NCI-H526 (cell line): ENCODE measurements at places on chromosomes 7 and 10.

GRCh38 chr10:132142396-132143161 is 44.2 kb upstream of the DPYSL4 start:
- DNase-seq: no peak

DNA sequence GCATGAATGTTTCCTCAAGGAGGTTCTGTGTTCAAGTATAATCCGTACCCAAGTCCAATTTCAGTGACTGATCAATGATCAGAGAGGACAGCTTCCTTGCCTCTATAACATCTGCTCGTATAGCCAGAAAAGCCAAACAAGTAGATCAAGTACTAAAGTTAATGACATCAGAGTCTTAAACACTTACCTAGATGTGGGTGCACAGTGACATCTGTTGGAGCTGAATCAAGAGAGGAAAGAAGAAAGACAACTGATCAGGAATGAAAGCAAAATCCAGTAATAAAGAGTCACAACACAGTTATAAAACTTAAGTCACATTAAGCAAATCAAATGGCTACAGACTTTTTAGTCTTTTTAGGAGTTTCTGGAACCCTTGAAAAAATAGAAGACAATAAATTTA is 236.5 kb downstream of the RELN start:
- DNase-seq: peak; percentile 23

- peak; percentile 91 for DNase-seq
Observed at GRCh38 chr7:143214789-143215679, 6.8 kb upstream of the TAS2R40 start.

DNA sequence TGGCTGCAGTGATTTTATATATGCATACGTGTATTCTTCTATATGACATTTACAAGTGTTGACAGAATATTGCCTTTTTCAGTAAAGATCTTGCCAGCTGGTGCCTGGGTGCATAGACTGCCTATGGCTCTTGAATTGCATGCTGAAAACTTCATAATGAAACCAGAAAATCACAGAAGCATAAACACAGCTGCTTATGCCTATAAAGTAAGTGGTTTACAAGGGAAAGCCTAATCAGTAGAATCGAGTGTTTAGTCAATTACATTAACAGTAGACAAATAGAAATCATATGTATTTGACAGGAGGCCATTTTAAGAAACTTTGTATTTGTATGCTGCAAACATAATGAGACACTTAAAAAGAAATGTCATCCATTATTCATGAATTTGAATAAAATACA is 82.5 kb downstream of the TMEM168 start:
- no peak for DNase-seq

DNA sequence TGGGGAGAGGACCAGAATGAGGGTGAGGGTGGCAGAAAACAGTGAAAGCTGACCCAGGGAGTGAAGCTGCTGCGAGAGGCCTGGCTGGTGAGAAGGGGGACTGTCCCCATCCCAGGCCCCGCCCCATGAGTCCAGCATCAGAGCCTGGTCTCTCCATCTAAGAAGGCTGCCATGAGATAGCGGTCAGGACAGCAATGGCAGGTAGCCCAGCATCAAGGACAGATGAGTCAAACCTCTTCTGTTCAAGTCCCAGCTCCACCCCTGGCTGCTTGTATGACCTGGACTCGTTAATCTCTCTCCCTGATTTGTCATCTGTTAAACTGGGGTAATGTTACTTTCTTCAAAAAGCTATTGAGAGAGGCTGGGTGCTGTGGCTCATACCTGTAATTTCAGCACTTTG is 22.2 kb downstream of the GPNMB start:
- DNase-seq: no peak

DNA sequence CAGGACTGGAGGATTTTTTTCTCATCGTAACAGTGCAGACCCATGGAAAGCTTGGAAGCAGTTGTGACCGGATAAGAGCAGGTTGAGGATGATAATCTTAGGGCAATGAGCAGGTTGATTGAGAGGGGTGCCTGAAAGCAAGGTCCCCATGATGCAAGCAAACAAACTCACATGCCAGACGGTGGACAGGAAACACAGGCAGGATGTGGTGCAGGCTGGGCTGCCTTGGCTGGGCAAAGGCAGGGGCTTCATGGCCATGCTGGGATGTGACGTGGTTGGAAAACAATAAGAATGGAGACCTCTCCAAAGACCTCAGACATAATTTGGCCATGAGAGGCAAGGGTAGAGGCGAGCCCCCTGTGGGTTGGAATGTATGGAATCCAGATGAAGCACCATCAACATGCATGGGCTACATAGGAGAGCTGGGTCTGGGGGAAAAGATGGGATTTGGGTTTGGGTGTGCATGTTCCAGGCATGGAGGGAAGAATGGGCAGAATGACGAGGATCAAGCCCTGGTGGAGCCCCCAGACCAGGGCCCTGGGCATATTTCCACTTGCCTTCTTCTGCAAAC is 58.3 kb downstream of the IKZF1 start:
- no peak for DNase-seq
